ENCODE measurements at places on chromosomes 3 and 15.

DNA sequence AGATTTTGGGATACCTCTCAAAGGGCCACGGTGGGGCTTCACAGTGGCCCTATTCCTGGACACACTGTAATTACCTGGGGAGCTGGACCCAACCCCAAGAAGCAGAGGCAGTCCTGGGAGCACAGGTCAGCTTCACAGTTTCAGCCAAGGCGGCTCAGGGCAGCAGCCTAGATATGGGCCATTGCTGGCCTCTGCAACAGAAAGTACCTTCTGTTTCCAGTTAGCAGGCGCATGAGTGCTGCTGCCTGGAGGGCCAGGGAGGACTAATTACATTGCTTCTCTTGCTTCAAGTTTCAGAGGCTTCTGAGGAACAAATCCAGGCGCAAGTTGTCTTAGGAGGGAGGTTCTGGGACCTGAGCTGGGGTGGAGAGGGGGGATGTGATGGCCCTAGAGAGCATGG is 13.5 kb upstream of the DUSP7 start:
- no peak for DNase-seq

DNA sequence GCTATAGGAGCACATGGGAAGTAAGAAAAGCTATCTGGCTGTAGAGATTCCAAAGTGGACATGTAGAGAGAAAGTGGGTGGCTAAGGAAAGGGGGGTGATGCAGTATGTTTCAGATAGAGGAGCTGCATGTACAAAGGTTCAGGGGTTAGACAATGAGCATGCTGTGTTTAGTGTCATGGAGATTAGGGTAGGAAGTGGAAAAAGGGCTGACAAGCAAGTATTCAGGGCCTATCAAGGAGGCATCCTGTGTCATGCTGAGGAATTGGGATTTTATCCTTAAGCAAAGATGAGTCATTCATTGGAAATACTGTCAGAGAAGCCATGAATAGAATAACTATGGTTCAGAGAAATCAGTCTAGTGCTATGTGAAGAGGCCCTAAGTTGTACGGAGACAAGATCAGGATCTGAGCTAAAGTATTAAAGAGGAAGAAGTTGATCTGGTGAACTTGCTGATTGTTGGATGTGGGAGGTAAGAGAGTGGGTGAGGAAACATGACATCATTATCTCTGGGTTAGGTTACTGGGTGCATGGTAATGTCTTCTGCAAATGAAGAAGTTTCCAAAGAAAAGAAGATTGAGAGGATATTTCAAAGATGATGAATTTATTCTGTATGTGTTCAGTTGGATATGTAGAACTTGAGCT is 176.7 kb upstream of the GOLIM4 start:
- DNase-seq = no peak

- no peak for DNase-seq
Observed at GRCh38 chr15:89732451-89733172, 18.4 kb downstream of the MESP1 start.

GRCh38 chr15:75827691-75828090 is 15.6 kb upstream of the UBE2Q2 start:
- no peak for DNase-seq

DNA sequence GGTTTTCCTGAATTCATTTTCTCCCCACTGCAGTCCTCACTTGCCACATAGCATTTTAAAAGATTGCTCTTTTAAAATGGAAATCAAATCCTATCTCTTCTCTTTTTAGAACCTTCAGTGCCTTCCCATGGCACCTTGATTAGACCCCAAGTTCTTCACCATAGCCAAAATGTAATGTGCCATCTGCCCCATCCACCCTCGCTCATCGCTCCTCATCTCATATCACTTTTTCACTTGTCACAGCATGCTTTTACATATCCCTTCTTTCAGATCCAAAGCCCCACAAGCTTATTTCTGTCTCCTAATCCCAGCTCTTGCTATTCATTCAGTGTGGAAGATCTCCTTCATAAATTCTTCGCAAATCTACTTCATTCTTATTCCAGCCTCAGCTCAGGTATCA is 161.7 kb downstream of the CD47 start:
- no peak for DNase-seq

DNA sequence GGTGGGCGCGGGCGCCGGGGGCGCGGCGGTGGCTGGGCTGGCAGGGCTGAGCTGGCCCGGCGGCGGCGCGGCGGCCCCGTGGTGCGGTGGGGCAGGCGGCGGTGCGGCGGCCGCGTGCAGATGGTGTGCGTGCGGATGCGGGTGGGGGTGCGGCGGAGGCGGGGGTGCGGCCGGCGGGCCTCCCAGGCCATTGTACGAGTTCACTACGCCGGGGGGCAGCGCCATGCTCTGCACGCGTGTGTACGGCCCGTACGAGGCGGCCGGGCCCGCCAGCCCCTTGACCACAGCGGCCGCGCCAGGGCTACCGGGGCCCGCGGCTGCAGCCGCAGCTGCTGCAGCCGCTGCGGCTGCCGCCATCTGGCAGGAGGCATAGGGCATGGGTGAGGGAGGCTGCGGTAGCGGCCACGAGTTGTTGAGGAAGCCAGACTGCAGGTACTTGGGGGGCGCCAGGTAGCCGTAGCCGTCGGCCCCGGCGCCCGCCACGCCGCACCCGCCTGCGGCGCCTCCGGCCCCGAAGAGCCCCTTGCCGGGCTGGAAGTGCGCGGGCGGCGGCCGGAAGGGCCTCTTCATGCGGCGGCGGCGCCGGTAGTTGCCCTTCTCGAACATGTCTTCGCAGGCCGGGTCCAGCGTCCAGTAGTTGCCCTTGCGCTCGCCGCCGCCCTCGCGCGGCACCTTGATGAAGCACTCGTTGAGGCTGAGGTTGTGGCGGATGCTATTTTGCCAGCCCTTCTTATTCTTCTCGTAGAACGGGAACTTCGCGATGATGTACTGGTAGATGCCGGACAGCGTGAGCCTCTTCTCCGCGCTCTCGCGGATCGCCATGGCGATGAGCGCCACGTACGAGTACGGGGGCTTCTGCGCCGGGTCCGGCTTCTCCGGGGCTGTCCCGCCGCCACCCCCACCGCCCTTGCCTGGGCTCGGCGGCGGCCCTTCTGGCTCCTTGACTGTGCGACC is 951 bp downstream of the FOXL2 start:
- DNase-seq = no peak

DNA sequence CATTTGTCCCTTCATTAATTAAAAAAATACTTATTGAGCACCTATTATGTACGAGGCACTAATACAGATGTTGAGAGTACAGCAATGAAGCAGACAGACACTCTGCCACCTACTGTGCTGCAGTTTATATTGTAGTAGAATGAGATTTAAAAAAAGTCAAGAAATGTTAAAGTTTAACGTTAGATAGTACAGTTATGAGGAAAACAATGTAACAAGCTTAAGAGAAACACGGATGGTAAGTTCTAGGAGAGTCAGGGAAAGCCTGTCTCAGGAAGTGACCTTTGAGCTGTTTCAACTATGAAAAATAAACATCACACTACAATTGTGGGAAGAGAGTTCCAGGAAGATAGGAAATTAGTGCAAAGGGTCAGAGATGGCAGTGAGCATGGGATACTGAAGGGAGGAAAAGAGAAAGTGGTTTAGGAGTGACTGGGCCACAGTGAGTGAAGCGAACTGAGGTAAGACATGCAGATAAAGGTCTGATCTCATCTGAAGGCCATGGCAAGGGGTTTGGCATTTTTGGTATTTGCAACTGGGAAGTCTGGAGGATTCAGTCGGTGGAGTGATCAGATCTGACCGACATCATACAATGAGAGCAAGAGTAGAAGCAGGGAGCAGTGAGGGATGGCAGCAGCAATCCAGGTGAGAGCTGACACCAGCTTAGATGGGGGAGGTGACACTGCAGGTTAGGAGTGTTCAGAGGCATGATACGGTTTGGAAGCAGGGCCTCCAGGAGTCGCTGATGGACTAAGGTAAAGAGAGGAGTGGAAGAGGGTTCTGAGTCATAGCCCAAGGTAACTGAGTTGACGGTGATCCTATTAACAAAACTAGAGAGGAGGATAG is 28.5 kb downstream of the PLSCR4 start:
- DNase-seq = no peak

DNA sequence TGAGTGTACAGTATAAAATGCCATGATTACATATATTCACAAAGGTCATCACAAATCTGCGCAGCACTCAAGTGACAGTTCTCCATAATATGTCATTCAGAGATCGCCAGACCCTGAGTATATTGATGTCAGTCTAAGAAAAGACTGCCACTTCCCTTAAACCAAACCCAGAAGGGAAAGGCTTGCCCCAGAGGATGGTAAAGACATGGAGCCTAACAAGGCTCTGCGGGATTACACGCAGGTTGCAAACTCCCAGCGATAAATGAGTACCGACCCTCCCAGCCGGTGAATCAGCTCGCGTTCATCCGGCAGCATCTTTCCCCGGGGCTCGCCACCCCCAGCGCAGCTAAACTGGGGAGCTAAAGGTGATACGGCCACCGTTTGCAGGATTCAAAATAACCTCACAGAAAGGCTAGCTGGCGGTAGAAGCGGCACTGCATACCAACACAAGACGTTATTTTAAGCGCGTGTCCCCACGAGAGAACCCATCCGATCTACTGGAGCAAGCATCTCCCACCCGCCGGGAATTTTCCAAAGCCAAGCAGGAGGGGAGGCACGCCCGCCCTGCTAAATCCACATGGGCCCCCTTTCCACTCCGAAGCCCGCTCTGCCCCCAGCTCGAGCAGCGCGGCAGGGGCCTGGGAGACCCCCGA is 643 bp downstream of the MYO5A start:
- DNase-seq = peak; percentile 43

- DNase-seq = no peak
Observed at GRCh38 chr3:143088835-143089234, 30.7 kb upstream of the CHST2 start.

DNA sequence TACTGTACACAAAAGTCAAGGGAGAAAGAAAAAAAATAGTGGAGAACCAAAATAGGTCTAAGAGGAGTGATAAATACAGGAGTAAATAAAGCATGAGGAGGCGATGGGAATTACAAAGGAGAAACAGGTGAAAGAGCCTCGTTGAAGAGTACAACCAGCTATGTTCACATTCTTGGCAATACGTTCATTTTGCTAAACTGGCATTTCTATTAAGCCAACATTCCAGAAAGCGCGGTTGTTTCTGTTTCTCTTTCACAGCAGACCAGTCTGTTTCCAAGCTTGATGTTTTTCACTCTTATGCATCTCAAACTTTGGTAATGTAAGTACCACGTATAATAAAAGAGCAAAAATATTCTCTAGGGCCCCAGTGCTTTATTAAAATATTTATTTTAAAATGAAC is 74.5 kb downstream of the NSUN3 start:
- no peak for DNase-seq

GRCh38 chr15:98891301-98891700 is 116.3 kb downstream of the PGPEP1L start:
- no peak for DNase-seq

DNA sequence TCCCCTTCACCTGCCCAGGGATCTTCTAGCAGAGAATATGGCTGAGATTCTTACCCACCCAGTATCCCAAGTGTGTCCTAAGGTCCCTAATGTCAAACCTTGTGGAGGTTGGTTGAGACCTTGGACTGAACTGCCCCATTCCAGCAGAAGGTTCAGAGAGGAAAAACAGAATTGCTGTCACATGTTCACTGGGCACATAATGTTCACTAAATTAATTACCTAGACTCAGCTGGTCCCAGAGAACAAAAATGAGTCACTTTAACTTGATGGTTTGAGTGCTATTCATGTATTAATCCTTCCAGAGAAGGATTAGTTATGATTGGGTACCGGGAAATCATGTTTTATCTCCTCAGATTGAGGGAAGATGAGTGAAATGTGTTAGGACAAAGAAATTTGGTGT is 171.3 kb upstream of the GADL1 start:
- no peak for DNase-seq

DNA sequence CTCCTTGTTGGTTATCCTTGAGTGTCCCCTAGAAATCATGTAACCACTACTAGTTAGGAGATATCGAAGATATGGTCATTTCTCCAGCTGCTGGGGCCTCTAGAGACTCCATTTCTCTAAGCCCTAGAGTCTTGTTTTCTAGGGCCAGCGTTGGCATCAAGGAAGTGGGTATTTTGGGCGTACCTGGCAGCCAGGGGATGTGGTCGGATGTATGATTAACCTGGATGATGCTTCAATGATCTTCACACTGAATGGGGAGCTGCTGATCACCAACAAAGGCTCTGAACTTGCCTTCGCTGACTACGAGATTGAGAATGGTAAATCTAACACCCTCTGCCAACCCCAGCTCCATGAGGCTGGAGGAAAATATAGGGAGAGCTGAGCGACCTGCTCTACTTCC is 325.5 kb downstream of the RYR3 start:
- DNase-seq = no peak

- DNase-seq = no peak
Observed at GRCh38 chr15:59524331-59524731, 86.3 kb downstream of the FAM81A start.

DNA sequence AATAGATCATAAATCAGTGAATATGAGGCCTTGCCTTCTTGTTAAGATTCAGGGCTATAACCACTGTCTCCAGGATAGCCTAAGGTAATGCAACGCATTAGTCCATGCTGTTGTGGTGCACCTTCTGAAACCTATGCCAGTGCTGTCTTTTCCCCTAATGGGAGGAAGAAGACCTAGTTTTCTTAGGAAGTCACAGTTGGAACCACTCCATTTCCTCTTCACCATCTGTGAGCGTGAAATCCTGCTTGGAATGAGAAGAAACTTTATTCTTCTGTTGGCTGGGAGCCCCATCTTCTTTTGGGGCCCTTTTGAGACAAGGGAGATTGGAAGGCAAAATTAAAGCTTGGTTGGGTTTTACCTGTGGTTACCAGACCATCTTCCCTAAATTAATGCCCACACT is 25.9 kb upstream of the SLC7A14 start:
- no peak for DNase-seq

Measured in stimulated activated CD4-positive, alpha-beta T cell treated with anti-CD3 and anti-CD28 coated beads, Interleukin-12 subunit alpha, Interleukin-12 subunit beta, amount 100 ng/mL, for 24 hours (primary cell).